NCI-H526 treated with DMSO at 0.1 percent for 48 hours (cell line): ENCODE measurements at places on chromosomes 3 and 15.

- no peak for DNase-seq
These were observed 176.9 kb upstream of the ANKRD28 start for GRCh38 chr3:15974647-15975046.

DNA sequence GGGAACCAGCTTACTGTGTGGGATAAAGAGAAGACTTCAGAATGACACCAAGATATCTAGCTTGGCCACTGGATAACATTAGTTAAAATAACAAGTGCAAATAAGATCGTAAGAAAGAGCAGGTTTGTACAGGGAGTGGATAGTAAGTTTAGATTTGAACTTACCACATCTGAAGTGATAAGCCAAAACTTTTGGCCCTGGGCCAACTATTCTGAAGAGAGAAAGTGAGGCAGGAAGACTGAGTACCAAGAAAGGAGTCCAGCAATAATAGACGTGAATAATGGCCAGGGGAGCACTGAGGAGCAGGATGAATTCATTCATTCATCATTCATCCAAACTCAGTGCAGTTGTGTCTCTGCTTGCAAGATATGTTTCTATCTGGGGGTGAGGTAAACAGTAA lies 122.9 kb downstream of the PDE8A start:
- no peak for DNase-seq

- DNase-seq, result no peak
These were observed 99.8 kb downstream of the NSUN3 start for GRCh38 chr3:94162700-94163099.

GRCh38 chr3:50382722-50383121 lies 23.4 kb upstream of the TMEM115 start:
- DNase-seq, result no peak

DNA sequence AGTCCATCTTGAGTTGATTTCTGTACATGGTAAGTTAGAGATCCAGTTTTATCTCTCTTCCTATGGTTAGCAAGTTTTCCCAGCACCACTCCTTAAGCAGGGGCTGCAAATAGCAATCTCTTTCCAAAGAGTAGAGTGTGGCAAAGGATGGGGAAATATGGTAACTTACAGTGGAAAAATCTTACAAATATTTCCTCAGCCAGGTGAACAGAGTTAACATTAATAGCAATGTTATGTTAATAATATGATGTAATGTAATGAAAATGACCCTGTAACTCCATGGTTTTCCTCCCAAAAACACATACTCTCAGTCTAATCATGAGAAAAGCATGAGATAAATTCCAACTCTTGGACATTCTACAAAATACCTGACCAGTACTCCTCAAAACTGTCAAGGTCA lies 30.4 kb downstream of the FSIP1 start:
- no peak for DNase-seq
